ENCODE measurements at places on chromosomes 7 and 10.
A peak's percentile ranks its signal among the peaks of the same experiment; 100 is the strongest.

- no peak for DNase-seq
Measured at GRCh38 chr10:86497621-86498020, 24.0 kb downstream of the WAPL start.

GRCh38 chr7:50211130-50212015 is 93.1 kb upstream of the IKZF1 start:
- no peak for DNase-seq

- no peak for DNase-seq
Measured at GRCh38 chr7:43136064-43136463, 23.6 kb downstream of the HECW1 start.

DNA sequence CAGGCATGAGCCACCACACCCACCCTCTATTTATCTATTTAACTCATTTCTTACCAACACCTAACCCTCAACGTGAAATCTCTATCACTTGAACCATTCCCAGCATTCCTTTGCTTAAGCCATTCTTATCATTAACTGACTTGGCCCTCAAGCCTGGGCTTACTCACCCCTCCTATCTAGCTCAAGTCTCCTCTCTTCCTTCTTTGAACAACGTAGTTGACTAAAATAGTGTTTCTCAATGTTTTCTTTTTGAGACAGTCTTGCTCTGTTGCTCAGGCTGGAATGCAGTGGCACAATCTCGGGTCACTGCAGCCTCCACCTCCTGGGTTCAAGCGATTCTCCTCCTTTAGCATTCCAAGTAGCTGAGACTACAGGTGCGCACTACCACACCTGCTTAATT is 7.0 kb downstream of the ANXA7 start:
- no peak for DNase-seq

DNA sequence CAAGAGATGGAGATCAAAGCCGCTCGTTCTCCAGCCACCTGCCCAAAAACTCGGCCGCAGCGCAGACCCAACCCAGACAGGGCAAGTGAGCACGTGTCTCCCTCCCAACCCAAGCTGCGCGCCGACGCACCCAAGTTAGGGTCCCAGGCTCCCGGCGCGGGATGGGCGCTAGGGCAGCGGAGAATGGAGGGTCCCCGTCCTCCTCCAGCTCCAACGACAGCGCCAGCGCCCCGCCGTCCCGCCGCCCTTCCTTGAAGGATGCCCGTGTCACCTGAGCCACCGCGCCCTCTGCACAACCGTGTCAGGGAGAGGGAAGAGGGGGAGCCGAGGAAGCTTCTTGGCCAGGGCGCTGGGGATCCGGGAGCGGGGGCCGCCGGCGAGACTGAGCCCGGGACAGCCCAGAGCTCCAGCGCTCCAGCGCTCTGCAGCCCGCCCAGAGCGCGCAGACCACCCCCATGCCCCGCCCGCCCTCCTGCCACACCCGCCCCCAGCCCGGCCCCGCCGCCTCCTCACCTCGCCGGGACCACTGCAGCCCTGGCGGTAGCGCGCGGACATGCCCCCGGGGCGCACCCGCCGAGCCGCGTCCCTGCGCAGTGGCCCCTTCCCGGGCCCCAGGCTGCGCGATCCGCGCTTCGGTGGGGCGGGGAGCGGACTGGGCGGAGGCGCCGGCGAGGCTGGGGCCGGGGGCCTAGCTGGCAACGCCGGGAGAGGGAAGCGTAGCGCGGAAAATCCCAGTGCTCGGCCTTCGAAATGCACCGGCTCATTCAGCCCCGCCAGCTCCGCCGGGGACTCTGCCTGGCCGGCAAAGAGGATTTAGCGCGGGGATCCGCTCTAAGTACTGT is at the start of gene SLC16A12:
Gene SLC16A12, minus strand, starts transcription at position 424 of the 842 bp plus-strand sequence. CDS start 73,016 bp downstream, outside the sequence.
- DNase-seq: peak; percentile 24

DNA sequence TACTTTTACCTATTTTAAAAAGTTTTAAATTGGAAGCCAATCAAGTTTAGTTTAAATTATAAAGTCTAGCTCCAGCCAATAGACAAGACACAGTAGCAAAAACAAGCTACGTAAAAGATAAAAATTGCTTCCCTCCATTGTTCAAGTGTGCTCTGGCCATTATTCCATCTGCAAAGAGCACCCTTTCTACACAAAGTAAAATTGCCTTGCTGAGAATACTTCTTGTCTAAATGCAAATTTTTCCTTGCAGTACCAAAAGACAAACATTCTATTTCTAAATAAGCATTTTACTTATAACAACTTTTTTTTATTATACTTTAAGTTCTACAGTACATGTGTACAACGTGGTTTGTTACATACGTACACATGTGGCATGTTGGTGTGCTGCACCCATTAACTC is 75.9 kb upstream of the ZNF746 start:
- DNase-seq: no peak

- DNase-seq: no peak
Measured at GRCh38 chr7:151843181-151843580, 33.7 kb downstream of the PRKAG2 start.

- no peak for DNase-seq
Measured at GRCh38 chr10:31557854-31558253, 238.8 kb downstream of the ZEB1 start.

- DNase-seq: no peak
Measured at GRCh38 chr10:62723375-62723774, 81.1 kb upstream of the ADO start.

- no peak for DNase-seq
Measured at GRCh38 chr7:98229441-98229840, 18.2 kb downstream of the BHLHA15 start.

All from germinal center (tissue), 1 donor.